ENCODE measurements at places on chromosomes 1 and 21.

DNA sequence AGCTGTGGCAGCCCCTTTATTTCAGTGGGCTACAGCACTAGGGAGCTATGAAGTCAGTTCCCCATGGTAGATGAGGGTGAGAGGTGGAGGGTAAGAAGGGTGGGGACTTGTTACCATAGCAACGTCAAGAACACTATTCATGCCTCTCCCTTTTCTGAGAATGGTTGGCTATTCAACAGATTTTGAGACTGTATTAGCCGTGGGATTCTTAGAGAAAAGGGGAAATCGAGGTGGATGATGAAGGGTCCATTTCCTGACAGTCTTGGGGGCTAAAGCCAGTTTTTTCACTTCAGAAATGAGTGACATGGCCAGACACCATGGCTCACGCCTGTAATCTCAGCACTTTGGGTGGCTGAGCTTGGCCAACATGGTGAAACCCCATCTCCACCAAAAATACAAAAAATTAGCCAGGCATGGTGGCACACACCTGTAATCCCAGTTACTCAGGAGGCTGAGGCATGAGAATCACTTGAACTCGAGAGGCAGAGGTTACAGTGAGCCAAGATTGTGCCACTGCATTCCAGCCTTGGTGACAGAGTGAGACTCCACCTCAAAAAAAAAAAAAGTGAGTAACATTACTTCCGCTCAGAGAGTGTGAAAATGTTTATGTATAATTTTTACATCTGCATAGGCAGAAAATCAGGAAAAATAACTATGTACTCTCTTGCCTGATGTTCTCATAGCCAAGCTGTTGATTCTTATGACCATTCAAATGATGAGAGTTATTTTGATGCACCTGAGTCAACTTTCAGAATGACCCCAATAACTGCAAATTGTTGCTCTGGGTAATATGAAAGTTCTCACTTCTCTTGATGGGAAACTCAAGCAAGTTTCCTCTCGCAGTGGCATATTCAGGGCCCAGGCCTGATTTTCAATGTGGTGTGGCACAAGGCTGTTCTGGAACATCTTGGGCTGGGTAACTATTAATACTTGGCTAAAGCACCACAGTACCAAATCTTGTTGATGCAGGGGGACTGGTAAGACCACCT, 23.2 kb upstream of the RGSL1 start:
- no peak for DNase-seq

GRCh38 chr21:34910396-34910795, 138.7 kb downstream of the RUNX1 start:
- DNase-seq = no peak

GRCh38 chr1:15371610-15372545, 37.8 kb upstream of the EFHD2 start:
- no peak for DNase-seq

- no peak for DNase-seq
These were observed 253.5 kb downstream of the AKT3 start for GRCh38 chr1:243596431-243597062.

- no peak for DNase-seq
These were observed 378.4 kb upstream of the RUNX1 start for GRCh38 chr21:35427320-35428000.

DNA sequence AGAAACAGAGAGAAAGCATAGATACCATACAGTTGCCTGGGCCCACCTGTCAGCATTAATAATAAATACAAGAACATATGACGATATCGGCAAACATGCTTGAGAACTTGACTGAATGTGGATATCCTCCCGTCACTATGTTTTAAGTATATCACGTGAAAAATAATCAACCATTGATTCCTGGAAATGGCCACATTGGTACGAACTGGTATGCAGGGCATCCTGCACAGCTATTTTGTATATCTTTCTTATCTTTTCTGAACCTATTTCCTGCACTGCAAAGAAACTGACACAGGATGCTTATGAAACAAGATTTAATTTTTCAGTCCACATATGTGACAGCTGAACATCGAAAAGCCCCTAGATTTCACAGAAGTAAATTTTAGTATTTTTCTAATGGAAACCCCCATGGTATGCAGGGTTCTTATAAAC, 22.8 kb upstream of the RGS1 start:
- no peak for DNase-seq

- no peak for DNase-seq
These were observed 29.7 kb downstream of the JUN start for GRCh38 chr1:58754073-58754613.

DNA sequence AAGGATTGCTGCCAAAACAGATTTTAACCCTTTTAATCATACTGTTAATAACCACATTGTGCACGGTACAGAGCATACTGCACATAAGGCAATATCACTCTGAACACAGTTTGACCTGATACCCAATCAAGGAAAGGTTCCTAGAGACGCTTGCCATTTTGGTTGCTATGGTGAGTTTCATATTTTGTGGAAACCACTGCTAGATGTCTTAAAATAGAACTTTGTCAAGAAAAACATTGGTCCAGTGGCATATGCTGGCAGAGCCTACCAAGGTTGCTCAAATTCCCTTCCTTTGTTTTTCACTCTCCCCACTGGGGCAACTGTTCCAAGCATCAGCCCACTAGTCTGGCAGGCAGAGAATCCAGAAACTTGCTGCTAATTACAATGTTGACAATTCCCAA, 114.8 kb upstream of the DPYD start:
- DNase-seq = no peak
